ENCODE measurements at places on chromosomes 16 and 17. TPM values are rescaled to one million over a fixed set of nuclear protein-coding genes. Genes with fewer than 3 reads are reported as not detected.

Gene PLA2G10
- not detected for total RNA-seq

DNA sequence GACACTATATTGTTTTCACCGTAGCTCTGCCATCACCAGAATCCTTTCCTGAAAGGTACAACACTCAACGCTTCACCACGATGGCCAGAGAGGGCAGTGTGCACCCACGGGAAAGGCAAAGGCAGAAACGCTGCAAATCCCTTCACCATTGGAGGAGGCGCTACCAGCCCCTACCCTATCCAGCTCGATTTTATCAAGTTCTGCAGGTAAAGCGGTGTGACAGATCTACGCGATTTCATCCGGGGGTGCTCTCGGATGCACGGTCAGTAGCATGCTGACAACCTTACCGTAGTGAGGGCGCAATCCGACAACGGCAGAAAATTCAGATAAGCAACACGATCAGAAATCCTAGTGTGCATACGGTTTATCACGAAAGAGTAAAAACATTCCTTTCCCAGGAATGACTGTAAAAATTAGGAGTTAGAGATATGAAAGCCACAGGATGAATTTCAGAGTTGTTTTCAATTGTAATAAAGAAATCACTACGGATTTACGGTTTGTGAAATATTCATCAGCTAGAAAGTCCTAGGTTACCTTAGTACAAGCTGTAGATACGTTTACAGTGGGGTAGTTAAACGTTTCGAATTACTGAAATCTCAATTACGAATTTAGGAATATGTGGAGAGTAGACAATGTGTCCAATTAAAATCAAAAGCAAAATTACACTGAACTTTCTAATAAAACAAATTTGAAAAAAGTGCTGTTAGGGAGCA, 1.8 kb downstream of the NETO2 start:
- H3K27ac ChIP-seq = no peak overlapping the region
- H3K4me3 ChIP-seq = peak overlapping the region; percentile 9
- H3K36me3 ChIP-seq = no peaks in the 10 kb centered on the region
- H3K27me3 ChIP-seq = peaks cover 26% of the 10 kb centered on the region

DNA sequence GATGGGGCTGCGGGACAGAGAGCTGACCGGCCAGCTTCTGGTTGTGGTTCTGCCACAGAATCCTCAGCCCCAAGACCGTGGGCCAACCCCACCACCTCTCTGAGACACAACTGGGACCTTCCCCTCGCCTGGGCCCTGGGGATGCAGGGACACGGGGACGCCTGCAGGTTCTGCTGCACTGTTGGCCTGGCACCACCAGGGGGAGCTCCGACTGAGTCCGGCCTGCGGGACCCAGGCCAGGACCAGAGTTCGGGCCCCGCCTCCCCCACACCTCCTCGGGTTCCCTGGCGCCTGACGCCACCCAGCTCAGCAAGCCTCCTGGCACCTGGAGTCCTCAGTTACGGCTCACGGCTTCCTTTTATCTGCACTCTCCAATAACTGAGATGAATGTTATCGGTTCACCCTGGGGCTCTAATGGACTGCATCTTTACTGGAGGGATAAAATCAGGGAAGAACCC, 27.3 kb downstream of the TBC1D16 start:
- DNase-seq = peak; percentile 88
- H3K36me3 ChIP-seq = peaks cover 41% of the 10 kb centered on the region
- peaks cover 5% of the 10 kb centered on the region for H3K4me1 ChIP-seq

Gene SPEM3
- total RNA-seq = not detected

Data from SJSA1 (cell line).